ENCODE measurements at places on chromosomes 5 and 9.

- no peak for DNase-seq
Measured at GRCh38 chr9:38671372-38671731, 48.6 kb downstream of the FAM240B start.

- peak; percentile 58 for DNase-seq
Measured at GRCh38 chr9:37747271-37747753, 6.3 kb upstream of the TRMT10B start.

GRCh38 chr5:13913962-13914361, 30.5 kb downstream of the DNAH5 start:
- DNase-seq, result no peak

DNA sequence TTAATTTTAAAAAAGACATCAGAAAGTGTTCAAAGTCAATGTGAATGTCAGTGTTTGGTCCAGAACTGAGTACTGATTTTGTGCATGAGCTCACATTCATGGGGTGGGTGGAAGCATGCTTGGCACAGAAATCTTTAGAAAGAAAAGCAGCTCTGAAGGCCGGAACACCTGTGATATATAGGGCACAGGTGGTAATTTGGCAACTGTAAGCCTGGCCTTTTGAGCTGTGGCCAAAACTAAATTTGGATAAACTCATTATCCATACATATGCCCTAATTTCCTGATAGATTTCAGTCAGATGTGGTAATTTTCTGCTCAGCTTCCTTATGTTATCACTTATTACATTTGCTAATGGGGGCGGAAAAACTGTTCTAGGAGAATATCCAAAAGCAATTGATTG, 211.4 kb downstream of the HCN1 start:
- no peak for DNase-seq

GRCh38 chr9:110541950-110542349, 37.6 kb downstream of the SVEP1 start:
- no peak for DNase-seq

DNA sequence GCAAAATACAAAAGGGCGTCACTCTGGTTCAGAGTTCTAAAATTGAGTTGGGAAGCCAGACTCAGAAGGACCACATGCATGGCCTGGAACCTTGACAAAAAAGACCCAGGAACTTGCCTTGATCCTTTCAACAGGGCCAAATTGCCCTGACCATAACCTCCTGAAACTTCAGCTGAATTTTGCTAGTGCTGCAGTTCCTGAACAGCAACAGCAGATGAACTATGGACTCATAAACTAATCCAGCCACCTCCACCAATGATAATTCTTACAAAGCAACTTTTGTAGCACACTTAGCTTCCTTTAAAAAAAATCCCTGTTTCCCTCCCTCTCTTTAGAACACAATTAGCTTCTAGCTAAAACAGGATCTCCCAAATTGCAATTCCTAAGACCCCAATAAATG, 155.9 kb downstream of the MAT2B start:
- DNase-seq, result no peak

DNA sequence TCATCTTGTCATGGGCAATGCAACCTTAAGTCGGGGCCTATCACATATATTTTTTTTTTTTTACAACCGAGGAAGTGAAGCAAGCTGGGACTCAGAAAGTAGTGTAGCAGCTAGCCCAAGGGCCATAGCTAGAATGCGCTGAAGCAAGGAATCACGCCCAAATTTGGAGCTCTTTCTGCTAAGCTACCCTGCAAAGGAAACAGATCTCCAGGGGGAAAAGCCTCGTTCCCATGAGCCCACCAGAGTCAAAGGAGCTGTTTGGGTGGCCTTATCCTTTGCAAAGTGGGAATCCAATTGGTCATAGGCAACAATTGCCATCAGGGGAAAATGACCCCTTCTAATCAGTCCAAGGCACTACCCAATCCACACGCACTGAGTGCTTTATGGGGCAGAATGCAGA, 390.4 kb downstream of the EBF1 start:
- no peak for DNase-seq

DNA sequence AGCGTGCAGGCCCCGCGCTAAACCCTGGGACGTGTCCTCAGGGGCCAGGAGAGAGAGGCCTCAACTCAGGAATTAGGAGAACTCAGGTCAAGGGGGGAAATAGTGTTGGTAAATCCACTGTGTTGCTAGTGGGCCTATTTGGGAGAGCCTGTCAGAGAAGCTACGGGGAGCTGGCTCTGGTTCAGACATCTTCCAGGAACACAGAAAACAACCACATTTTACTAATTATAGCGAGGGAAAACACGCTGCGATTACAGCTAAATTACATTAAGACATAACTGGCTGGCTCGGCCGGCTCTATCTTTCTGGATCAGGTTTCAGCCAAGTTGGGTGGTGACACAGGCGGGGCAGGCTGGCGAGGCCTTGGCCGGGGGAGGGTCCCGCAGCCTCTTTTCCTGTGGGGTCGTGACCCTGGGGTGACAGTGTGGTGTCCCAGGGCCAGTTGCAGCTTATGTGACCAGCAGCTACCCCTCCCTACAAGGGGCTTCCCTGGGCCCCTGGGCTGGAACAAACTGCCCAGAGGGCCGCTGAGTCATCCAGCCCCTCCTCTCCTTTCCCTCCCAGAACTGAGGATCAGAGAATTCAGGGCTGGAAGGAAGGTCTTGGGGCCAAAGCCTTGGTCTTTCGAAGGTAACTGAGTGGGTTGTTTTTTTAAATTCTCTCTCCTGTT, 75.1 kb downstream of the FGF18 start:
- peak; percentile 12 for DNase-seq

DNA sequence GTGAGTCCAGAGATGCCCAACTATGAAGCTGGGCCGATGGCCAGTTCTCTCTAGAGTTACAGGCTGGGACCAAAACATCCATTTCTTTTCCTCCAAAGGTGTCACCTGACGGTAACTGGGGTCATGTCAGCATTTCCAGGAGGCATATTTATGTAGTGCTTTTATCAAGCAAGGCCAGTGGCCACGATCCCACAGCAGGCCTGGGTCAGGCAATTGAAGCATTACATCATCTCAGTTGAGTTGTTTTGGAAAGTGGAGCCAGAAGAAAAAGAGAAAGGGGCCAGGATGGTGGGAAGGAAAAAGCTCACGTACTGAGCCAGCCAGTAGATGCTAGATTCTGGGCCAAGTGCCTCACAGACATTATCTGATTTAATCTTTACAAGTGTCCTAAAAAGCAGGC, 73.9 kb upstream of the BRINP1 start:
- DNase-seq, result no peak

DNA sequence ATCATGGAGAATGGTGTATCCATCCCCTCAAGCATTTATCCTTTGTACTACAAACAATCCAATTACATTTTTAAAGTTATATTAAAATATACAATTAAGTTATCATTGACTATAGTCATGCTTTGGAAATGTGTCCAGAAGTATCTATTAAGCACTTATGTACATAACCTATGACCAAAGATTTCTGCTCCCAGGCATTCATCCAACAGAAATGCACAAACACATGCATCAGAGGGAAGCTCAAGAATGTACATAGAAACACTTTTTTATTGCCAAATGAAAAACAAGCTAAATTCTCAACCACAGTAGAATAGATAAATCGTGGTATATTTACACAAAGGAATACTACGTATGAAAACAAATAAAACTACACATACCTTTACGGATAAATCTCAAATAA, 700.5 kb upstream of the ZNF608 start:
- no peak for DNase-seq

GRCh38 chr5:4142842-4143241, 547.2 kb downstream of the IRX1 start:
- no peak for DNase-seq
